LHCN-M2 (cell line): ENCODE measurements at places on chromosomes 16 and 17. TPM values are rescaled to one million over a fixed set of nuclear protein-coding genes. Genes with fewer than 3 reads are reported as not detected.

- peak; percentile 96 for DNase-seq
These were observed 30.4 kb downstream of the FAM222B start for GRCh38 chr17:28812091-28812747.

DNA sequence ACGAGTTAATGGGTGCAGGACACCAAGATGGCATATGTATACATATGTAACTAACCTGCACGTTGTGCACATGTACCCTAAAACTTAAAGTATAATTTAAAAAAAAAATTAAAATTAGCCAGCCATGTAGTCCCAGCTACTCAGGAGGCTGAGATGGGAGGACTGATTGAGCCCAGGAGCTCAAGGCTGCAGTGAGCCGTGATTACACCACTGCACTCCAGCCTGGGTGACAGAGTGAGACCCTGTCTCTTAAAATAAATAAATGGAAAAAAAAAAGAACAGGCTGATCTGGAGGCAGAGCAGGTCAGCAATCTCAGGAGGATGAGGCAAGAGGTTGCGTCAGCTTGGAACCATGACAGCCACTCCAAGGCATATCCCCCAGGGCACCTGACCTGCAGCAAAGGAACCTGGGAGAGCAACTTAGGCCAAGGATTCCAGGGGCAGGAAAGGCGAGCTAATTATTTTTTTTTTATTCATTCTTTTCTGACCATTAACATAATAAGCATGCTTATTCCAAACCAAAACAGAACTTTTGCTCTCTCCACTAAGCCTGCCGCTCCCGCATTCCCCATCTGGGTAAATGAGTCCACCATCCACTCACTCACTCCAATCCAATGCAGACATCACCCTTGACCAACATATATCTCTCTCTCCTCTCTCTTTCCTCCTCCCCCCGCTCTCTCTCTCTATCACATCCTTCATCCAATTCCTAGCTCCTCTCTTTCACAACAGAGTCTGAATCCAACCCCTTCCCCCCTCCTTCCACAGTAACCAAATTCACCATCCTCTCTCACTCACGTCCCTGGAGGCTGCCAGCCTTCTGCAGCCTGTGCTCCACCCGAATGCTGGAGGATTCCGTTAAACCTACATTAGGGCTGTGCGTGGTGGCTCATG lies 47.7 kb downstream of the TK2 start:
- peak; percentile 39 for DNase-seq

DNA sequence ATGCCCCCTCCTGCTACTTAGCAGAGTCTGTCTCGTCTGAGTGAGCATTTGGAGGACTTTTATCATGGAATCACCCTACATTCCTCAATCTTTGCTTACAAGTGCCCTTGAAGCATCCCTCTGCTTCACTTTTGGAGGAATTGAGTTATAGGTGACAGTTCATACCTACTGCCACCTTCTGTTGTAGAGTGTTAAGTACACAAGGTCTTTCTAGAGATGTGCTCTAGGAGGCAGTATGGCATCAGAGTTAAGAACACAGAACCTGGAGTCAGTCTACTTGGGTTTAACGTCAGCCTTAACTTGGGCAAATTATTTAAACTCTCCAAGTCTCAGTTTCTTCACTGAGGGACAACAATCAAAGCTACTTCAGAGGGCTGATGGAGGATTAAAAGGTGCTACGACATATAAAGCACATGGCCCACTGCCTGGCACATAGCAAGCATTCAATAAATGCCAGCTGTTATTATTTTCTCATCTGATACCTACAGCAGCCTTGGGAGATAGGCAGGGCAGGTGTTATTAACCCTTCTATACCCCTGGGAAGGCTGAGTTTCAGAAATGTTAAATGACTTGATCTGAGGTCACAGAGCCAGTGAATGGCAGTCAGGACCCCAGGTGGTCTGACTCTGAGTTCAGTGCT lies 62.2 kb downstream of the UTP18 start:
- peak; percentile 32 for DNase-seq

DNA sequence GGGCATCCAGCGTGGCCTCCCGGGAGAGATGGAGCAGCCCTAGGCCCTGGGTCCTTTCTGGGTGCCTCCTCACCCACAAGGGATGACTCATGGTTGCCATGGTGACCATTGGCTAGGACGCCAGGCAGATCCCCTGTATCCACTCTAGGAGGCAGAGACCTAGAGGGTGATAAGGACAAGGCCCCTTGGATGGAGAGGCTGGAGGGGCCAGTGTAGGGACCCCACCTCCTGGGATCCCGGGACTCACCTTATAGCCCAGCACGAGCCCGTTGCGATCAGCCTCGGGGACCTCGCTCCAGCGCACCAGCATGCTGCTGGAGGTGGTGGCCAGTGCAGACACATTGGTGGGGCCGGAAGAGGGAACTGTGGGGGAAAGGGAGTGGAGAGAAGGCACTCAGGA lies 82.2 kb upstream of the CDC42EP4 start:
- DNase-seq, result peak; percentile 25

DNA sequence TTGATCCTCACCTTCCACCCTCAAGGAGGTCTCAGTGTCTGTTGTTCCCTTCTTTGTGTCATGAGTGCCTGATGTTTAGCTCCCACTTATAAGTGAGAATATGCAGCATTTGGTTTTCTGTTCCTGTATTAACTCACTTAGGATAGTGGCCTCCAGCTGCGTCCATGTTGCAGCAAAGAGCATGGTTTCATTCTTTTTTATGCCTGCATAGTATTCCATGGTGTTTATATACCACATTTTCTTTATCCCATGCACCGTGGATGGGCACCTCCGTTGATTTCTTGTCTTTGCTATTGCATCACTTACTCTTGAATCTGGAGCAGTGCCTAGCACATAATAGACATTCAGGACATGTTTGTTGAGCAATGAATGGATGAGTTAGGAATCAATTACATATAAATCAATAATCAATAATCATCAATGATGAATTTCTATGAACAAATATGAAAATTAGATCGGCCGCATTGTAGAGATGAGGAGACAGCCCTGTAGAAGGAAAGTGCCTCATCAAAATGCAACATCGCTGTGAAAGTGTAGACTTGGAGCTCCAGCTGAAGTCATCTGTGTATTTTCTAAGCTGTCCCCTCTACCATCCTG lies 129.5 kb downstream of the PRKCB start:
- no peak for DNase-seq

DNA sequence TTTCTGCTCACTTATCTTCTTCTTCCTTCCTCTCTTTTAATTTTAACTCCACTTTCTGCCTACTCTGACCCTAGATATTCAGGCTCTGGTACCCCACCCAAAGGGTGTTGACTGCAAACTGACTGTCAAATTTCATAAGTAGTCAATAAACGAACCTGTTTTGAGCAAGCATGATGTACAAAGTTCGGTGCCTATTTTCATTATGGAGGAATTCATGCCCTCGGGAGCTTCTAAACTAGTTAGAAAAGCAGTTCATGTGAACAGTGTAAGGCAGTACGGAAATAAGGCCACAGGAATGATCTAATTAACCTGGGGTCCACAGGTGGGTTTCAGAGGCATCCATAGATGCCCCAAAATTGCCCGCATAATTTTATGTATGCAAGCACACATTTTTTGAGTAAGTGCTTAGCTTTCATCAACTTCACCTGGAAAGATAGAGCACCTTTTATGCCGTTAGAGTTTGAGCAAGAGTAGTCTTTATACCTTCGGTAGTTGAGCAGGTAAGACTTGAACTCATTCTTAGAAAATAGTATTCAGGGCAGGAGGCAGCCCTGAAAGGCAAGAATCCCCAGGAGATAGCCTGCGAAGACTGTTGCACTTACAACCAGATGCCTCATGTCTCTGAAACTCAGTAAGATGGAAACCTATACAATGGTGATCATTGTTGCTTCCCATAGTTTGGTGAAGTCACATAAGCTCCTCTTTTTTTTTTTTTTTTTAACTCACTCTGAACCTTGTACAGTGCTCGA lies 36.6 kb upstream of the TBX2 start:
- DNase-seq, result no peak

DNA sequence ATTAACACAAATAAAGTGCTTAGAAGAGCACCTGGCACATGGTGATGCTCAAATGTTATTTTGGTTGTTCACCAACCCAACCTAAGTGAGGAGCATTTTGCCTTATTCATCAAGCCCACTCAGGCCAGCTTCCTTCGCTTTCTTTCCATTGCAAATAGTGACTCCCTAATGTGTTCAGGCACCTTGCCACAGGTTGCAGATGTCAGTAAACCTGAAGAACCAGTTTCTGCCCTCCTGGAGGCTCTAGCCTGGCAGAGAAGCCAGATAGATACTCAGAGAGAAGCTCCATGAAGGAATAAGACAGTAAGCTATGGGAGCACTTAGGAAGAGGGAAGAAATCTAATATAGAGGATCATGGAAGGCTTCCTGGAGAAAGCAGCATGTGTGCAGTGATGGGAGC lies 23.9 kb downstream of the GPR139 start:
- no peak for DNase-seq

DNA sequence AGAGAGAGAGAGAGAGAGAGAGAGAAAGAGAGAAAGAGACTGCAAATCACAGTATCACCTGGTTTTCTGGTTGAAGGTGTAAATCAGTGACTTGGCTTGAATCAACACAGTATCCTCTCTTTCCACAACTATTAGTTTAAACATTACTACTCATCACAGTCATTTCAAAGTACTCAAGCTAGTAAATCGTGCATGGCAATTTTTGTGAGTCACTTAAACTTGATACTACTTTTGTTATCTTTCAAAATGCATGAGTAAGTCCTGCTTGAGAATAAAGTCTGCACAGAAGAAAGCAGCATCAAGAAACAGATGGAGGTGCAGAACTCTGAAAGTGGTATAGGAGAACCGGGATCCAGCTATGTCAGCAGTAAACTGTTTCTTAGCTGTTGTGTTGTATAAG lies 535.4 kb downstream of the CDH8 start:
- DNase-seq, result peak; percentile 61

GRCh38 chr16:13036600-13036999 lies 135.2 kb downstream of the SHISA9 start:
- DNase-seq, result peak; percentile 62

- no peak for DNase-seq
These were observed 26.9 kb downstream of the SOCS3 start for GRCh38 chr17:78332991-78333390.

- DNase-seq, result no peak
These were observed 148.9 kb upstream of the GNAO1 start for GRCh38 chr16:56042416-56042815.

- no peak for DNase-seq
These were observed 17.1 kb upstream of the ALOX15B start for GRCh38 chr17:8021565-8022359.

GRCh38 chr17:75824666-75825065 lies 19.5 kb downstream of the UNC13D start:
- DNase-seq, result no peak

- DNase-seq, result peak; percentile 94
These were observed 213.4 kb downstream of the SOX9 start for GRCh38 chr17:72334205-72334604.

GRCh38 chr17:16945136-16945482 lies 26.8 kb downstream of the TNFRSF13B start:
- DNase-seq, result no peak

DNA sequence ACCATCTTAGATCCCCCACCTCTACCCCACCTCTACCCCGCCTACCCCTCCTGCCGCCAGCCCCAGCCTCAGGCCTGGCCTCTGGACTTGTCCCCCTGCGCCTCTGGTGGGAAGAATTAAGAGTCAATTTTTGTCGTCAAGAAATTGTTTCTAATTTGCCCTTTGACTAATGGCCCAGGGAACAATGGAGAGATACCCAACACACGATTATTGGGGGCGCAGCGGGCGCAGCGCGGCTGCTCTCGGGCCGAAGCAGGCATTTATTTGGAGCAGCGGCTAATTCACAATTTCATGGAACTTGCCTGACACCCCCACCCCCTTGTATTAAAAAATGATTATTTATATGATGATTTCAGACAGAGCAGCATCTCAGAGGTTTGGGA lies 4.4 kb upstream of the BAHCC1 start:
- no peak for DNase-seq

DNA sequence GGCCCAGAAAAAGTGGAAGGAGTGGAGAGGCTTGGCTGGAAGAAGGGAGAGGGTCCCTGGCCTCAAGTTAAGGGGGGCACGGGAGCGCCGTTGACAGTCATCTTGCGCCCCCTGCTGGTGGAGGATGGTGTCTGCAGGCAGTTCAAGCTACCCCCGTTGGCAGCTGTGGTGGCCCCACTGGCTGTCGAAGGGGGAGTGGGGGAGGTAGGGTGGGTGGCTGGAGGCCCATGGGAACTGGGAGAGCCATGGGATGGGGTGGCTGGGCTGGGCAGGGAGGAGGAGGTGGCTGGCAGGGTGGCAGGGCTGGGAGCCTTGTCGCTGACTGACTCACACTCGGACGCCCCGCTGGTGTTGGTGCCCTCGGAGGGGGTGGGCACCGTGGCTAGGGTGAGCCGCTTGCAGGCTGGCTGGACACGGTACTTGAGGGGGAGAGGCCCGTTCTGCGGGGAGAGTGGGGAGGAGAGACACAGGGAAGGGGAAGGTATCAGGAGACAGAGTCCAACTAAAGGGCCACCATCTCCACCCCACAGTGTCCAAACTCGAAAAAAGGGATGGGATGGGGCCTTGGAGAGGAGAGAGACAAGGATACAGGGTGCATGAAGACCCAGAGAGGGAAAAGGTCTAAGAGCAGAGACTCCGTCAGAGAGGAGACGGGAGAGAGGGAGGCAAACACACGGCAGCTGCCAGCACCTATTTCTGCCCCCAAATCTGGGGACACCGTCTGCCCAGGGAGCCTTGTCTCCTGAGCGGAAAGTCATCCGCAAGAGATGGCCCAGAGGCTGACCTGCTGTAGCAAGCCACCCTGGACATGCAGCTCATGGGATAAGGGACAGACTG lies 5.2 kb downstream of the CISD3 start:
- no peak for DNase-seq

GRCh38 chr16:88844419-88845036 lies 12.2 kb downstream of the GALNS start:
- DNase-seq, result no peak

SLC4A1 gene
- not detected in 2 replicates for total RNA-seq

PDK2 gene
- total RNA-seq, result 22.3 and 22.5 TPM in 2 replicates

CIBAR2 gene
- not detected in 2 replicates for total RNA-seq

ACSM2B gene
- not detected in 2 replicates for total RNA-seq

LAT gene
- total RNA-seq, result 1.2 and 1.8 TPM in 2 replicates

GRIN2A gene
- total RNA-seq, result not detected in 2 replicates

CXCL16 gene
- 0.29 and 0.58 TPM in 2 replicates for total RNA-seq

TPSAB1 gene
- not detected in 2 replicates for total RNA-seq

KRT23 gene
- not detected in 2 replicates for total RNA-seq

CALB2 gene
- 0.23 TPM in 1 of 2 replicates, not detected in the other for total RNA-seq

TBC1D3E gene
- total RNA-seq, result not detected in 2 replicates

CCL3 gene
- total RNA-seq, result not detected in 2 replicates

KCNH4 gene
- under 0.01 TPM in 1 of 2 replicates, not detected in the other for total RNA-seq

SLFN14 gene
- not detected in 2 replicates for total RNA-seq

KCNG4 gene
- total RNA-seq, result 0.06 TPM in 1 of 2 replicates, not detected in the other

C1QL1 gene
- total RNA-seq, result 2.5 and 2.8 TPM in 2 replicates

EIF3C gene
- total RNA-seq, result 108 and 119 TPM in 2 replicates

WSCD1 gene
- 3.7 and 4.0 TPM in 2 replicates for total RNA-seq

GPT2 gene
- total RNA-seq, result 16.0 and 20.1 TPM in 2 replicates
